Activated CD8-positive, alpha-beta memory T cell treated with anti-CD3 and anti-CD28 coated beads, Interleukin-2, amount 10 ng/mL, durations not matched to agents 7 days and 5 days (primary cell): ENCODE measurements at places on chromosomes 4 and X. TPM values are rescaled to one million over a fixed set of nuclear protein-coding genes. Genes with fewer than 3 reads are reported as not detected.

GRCh38 chrX:12113321-12113720 is 25.0 kb upstream of the FRMPD4 start:
- H3K4me3 ChIP-seq, result no peak overlapping the region
- H3K4me1 ChIP-seq, result no peaks in the 10 kb centered on the region
- no peaks in the 10 kb centered on the region for H3K27me3 ChIP-seq
- no peak overlapping the region for H3K27ac ChIP-seq
- no peak for DNase-seq

DNA sequence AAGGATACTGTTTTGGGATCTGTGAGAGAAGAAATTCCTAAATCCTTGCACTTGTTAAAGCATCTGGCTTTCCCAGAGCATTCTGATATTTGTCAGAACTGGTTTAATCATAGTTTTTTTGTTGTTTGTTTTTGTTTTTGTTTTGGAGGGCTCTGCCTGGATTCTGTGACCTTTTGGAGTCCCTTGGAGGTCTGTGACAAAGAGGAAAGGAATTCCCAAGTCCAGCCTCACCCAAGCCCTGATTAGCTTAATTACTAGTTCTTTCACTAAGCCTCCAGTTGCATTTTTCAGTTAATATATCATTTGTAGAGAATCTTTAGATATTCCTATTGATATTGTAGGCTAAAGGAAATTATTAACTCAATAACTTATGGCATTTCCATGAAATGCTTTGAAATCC is 711 bp downstream of the ACE2 start:
- H3K4me3 ChIP-seq, result no peak overlapping the region
- H3K27me3 ChIP-seq, result peaks cover 3% of the 10 kb centered on the region
- H3K36me3 ChIP-seq, result no peaks in the 10 kb centered on the region
- no peaks in the 10 kb centered on the region for H3K4me1 ChIP-seq

DNA sequence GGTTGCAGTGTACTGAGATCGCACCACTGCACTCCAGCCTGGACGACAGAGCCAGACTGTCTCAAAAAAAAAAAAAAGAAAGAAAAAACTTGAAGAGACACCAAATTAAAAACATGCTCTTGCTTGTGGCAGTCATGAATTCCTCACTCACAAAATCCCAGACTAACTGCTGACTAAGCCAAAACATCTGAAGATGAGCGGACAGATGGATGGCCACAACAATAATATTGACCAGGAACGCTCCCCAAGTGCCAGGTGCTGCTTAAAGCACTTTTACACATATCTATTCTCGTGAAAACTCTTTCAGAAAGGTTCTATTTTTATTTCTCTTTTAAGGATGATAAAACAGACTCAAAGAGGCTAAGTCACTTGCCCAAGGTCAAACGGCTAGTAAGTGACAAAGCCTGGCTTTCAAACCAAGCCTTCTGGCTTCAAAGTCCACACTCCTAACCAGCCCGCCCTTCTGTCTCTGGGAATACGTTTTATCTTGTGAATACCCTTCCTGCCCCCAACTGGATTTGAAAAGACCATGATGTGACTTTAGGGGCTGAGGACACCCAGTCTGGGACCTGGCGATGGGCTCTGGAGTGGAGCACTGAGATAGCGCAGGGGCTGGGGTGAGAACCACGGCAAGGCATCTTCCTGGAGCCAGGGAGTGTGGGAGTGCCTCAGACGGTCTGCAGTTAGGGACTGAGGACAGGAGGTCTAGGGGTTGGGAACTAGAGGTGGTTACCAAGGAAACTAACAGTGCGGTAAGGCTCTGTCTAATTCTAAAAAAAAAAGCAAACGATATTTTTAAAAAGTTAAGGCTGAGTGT is 9.5 kb upstream of the CXCR3 start:
- H3K36me3 ChIP-seq, result no peaks in the 10 kb centered on the region
- H3K4me1 ChIP-seq, result peaks cover 30% of the 10 kb centered on the region
- no peak overlapping the region for H3K4me3 ChIP-seq

- peak; percentile 60 for DNase-seq
- H3K4me3 ChIP-seq, result peak overlapping the region; percentile 73
- H3K27me3 ChIP-seq, result no peaks in the 10 kb centered on the region
- H3K4me1 ChIP-seq, result peaks cover 46% of the 10 kb centered on the region
- H3K27ac ChIP-seq, result peak overlapping the region; percentile 61
- peaks cover 2% of the 10 kb centered on the region for H3K36me3 ChIP-seq
Observed at GRCh38 chr4:1855333-1856070, 454 bp downstream of the LETM1 start.

GRCh38 chrX:69387567-69388487 is 116.3 kb upstream of the NALF2 start:
- DNase-seq, result peak; percentile 43

- peak overlapping the region; percentile 59 for H3K4me3 ChIP-seq
- peaks cover 17% of the 10 kb centered on the region for H3K4me1 ChIP-seq
- peaks cover 51% of the 10 kb centered on the region for H3K27me3 ChIP-seq
- no peak for DNase-seq
- peaks cover 5% of the 10 kb centered on the region for H3K36me3 ChIP-seq
- H3K27ac ChIP-seq, result no peak overlapping the region
Observed at GRCh38 chr4:100190643-100191600, 654 bp upstream of the DDIT4L start.

DNA sequence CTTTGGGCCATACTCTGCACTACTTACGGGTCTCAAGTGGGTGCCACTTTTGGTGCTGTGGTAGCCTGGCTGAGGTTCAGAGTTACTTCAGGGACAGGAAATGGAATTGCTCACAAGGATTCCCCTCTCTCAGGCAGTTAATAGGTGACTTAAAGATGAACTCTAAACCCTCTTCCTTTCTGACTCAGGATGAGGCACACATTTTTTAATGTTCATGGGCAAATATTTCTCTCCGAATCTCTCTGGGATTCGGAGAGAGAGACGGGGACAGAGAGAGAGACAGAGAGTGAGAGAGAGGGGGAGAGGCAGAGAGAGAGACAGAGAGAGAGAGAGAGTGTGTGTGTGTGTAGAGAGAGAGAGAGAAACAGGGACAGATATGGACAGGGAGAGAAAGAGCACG is 79.8 kb downstream of the NYX start:
- peaks cover 20% of the 10 kb centered on the region for H3K4me1 ChIP-seq
- H3K4me3 ChIP-seq, result peak overlapping the region; percentile 21
- H3K27me3 ChIP-seq, result no peaks in the 10 kb centered on the region
- peak; percentile 42 for DNase-seq
- peak overlapping the region; percentile 44 for H3K27ac ChIP-seq

DNA sequence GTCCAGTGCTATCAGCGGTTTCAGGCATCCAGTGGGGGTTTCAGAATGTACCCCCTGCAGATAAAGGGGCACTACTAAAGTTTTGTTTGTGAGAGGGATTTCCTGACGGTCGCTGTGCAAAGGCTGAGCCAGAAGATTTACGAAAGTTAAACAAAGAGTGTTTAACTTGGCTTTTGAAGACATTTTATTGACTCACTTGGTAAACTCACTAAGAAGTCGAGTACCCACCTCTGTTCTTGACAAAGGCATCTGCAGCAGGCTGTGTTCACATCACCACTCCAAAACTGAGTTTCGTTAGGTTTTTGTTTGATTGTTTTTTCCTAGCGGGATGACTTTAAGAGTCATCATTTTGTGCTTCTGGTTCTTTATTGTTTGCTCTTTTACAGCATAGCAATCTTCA is 143.9 kb upstream of the TBL1X start:
- no peak overlapping the region for H3K27ac ChIP-seq
- H3K27me3 ChIP-seq, result no peaks in the 10 kb centered on the region
- H3K36me3 ChIP-seq, result no peaks in the 10 kb centered on the region
- no peak overlapping the region for H3K4me3 ChIP-seq
- DNase-seq, result no peak

DNA sequence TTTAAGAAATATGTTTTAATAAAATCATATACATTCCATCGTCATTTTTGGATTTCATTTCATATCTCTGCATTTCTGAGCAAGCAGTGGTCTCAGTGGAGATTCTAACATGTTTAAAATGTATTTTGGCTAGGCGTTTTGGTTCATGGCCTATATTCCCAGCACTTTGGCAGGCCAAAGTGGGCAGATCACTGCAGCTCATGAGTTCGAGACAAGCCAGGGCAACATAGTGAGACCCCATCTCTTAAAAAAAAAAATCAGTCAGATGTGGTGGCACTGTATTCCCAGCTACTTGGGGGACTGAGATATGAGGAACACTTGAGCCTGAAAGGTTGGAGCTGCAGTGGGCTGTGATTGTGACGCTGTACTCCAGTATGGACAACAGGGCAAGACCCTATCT is 67.5 kb upstream of the RAB33B start:
- no peak overlapping the region for H3K27ac ChIP-seq
- H3K27me3 ChIP-seq, result no peaks in the 10 kb centered on the region
- H3K36me3 ChIP-seq, result peaks cover 35% of the 10 kb centered on the region
- H3K4me3 ChIP-seq, result no peak overlapping the region
- no peak for DNase-seq

- H3K27ac ChIP-seq, result no peak overlapping the region
- no peak overlapping the region for H3K4me3 ChIP-seq
- peaks cover 7% of the 10 kb centered on the region for H3K27me3 ChIP-seq
- DNase-seq, result no peak
Observed at GRCh38 chr4:52573551-52573950, 85.5 kb downstream of the USP46 start.

DNA sequence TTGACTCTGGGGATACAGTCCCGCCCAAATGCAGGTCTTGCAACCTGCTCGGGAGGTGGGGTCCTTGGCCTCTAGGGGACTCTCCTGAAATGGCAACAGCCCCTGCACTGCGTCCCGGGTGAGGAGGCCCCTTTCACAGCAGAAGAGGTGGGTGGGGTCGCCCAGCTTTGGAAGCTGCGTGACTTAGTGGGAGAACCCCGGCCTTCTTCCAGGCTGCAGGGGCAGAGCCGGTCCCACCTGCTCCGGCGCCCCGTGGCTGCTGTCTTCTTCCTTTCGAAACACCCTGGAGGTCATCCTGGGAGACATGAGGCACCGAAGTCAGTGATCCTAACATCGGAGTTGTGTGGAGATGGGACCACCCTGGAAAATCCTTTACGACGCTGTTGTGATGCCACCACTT is 103.7 kb upstream of the ADRA2C start:
- no peaks in the 10 kb centered on the region for H3K27me3 ChIP-seq
- no peaks in the 10 kb centered on the region for H3K36me3 ChIP-seq
- no peak for DNase-seq
- no peaks in the 10 kb centered on the region for H3K4me1 ChIP-seq
- no peak overlapping the region for H3K27ac ChIP-seq
- H3K4me3 ChIP-seq, result no peak overlapping the region

GRCh38 chrX:132692526-132692925 is 203.7 kb upstream of the MBNL3 start:
- no peaks in the 10 kb centered on the region for H3K4me1 ChIP-seq
- DNase-seq, result no peak
- H3K27me3 ChIP-seq, result peaks cover 23% of the 10 kb centered on the region
- H3K4me3 ChIP-seq, result no peak overlapping the region

- H3K27ac ChIP-seq, result no peak overlapping the region
- H3K27me3 ChIP-seq, result no peaks in the 10 kb centered on the region
- no peaks in the 10 kb centered on the region for H3K36me3 ChIP-seq
- H3K4me1 ChIP-seq, result no peaks in the 10 kb centered on the region
- H3K4me3 ChIP-seq, result no peak overlapping the region
Observed at GRCh38 chrX:80513625-80514024, 93.4 kb downstream of the TENT5D start.

DNA sequence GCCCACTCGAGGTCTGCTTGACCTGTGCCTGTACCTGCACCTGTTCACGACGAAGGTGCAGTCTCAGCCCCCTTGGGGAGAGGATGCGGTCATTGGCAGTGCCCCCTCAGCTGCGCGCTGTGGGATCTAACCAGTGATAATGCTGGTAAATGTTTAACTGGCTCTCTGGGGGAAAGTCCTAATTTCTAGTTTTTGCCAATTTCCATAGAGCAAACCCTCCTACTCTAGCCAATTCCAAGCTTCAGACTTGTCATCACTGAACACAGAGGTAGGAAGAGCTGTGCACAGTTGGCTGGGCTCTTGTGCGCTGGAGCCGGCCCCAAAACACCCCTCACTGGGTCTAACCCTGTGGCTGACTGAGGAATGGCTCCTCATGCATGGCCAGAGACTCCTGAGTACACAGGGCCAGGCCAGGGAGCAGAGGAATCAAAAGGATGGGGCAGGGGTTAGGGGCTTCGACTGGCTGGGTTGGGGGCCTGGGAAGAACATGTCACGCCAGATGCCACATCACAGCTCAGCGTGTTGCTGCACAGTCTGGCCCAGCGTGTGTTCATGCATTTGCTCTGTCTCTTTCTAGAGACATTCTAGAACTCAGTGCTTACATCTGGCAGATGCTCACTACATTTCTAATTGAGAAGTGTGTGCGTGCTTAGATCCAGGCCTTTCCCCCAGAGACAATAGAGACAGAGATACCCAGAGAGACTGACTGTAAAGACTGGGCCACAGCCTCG is 270.8 kb downstream of the BCOR start:
- H3K4me1 ChIP-seq, result peaks cover 5% of the 10 kb centered on the region
- no peak overlapping the region for H3K27ac ChIP-seq
- no peaks in the 10 kb centered on the region for H3K27me3 ChIP-seq
- peaks cover 2% of the 10 kb centered on the region for H3K36me3 ChIP-seq
- DNase-seq, result no peak

GRCh38 chrX:44447214-44447613 is 95.4 kb downstream of the FUNDC1 start:
- H3K4me3 ChIP-seq, result no peak overlapping the region
- H3K27ac ChIP-seq, result no peak overlapping the region
- H3K4me1 ChIP-seq, result no peaks in the 10 kb centered on the region
- no peaks in the 10 kb centered on the region for H3K36me3 ChIP-seq

DNA sequence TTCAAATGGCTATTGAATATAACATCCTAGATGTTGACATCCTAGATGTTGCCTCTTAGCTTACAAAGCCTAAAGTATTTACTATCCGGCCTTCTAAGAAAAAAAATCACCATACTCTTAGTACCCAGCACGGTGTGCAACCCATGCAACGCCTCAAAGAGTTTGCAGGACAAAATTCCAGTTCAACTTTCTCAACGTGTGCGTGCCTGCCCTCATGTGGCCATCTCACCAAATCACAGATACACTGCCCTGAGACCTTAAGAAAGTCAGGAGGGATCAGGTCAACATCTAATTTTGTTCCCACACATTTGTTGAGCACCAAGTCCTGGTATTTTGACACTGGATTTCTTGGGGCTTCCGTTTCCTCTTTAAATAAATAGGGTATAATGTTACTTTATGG is 68.3 kb downstream of the CRMP1 start:
- peaks cover 3% of the 10 kb centered on the region for H3K27me3 ChIP-seq
- DNase-seq, result no peak
- no peak overlapping the region for H3K27ac ChIP-seq
- H3K36me3 ChIP-seq, result no peaks in the 10 kb centered on the region
- H3K4me3 ChIP-seq, result no peak overlapping the region

DNA sequence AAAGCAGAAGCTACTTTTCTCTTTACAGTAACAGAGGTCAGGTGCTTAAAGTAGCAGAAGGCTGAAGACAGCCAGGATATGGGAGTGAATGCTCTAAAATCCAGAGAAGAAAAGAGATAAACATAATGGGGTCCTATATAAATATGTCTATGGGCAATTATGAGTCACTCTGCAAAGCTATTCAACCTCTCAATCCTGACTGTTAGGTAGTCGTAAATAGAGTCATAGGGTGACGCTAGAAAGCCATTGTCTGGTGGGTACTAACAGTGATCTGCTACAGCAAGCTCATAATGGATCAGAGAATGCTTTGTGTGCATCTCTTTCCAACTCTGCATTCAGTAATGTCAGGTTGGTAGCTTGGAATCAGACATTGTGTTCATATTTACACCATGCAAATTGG is 53.5 kb upstream of the PDE5A start:
- no peak for DNase-seq
- H3K27me3 ChIP-seq, result peaks cover 3% of the 10 kb centered on the region
- no peak overlapping the region for H3K4me3 ChIP-seq
- no peak overlapping the region for H3K27ac ChIP-seq
- no peaks in the 10 kb centered on the region for H3K4me1 ChIP-seq

The SPANXA2 gene
- not detected for total RNA-seq

The LNX1 gene
- not detected for total RNA-seq

The ENAM gene
- not detected for total RNA-seq

The TCEAL6 gene
- total RNA-seq, result not detected

The DAPP1 gene
- 25.3 TPM for total RNA-seq

The SHOX gene
- total RNA-seq, result not detected

The PAGE4 gene
- not detected for total RNA-seq

The BEND2 gene
- not detected for total RNA-seq

The CHIC1 gene
- total RNA-seq, result 4.9 TPM
